Stimulated activated CD4-positive, alpha-beta T cell treated with anti-CD3 and anti-CD28 coated beads, Interleukin-15, amount 100 ng/mL, for 1 hour (primary cell): ENCODE measurements at places on chromosomes 7 and 10.

DNA sequence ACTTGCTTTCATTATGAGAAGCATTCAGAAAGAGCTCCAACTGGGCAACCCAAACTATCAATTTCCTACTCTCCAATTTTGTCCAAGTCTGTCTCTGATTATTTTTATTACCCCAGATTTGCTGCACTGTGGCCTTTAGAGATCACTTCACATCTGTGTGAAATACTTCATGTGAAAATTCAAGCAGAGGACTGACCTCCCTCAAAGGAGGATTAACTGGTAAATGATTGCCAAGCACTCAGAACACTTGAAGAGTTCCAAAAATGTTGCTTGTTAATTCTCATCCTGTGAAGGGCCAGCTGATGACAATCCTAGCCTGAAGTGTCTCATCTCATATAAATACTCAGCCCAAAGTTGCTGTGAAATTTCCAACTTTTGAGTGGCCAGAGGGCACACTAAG is 182.8 kb upstream of the DGKB start:
- no peak for DNase-seq

- DNase-seq = no peak
Observed at GRCh38 chr10:103198648-103199047, 5.6 kb upstream of the NT5C2 start.

DNA sequence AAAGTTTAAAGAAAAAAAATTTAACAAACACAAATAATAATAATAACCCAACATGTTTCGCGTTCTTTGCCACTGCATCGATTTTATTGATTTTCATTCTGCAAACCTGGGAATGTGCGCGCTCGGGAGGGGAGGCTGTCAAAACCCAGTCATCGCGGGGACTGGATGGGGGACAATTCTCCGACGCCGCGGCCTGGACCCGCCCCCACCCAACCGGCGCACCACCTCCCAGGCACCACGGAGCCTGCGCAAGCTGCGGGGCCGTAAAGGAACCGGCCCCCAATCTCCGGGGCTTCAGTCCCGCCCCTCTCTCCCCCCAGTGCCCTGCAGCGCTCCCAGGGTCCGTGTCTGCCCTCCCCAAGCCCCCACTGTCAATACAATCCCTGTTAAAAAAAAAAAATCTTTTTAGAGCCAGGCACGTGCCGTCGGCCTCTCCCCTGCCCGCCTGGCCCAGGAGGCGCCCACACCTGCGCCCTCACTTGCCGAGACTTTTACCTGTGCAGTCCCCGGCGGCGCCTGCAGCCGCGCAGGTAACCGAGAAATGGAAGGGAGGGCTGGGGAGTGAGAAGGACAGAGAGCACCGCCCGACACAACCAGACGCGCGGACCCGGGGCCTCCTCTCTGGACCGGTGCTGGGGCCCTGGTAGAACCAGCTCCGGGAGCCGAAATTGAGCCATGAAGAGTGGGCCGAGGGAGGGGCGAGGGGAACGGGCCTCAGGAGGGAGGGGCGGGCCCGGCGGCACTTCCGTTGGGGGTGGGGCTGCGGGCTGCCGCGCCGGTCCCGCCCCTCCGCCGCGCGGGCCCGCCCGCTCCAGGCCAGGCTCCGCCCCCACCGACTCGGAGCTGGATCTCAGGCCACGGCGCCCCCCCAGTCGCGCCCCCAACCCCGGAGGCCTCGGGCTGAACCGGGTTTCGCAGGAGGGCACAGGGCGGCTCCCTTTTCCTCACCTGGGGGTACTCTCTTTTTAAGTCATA is 7.6 kb upstream of the ZNF503 start:
- DNase-seq = no peak

DNA sequence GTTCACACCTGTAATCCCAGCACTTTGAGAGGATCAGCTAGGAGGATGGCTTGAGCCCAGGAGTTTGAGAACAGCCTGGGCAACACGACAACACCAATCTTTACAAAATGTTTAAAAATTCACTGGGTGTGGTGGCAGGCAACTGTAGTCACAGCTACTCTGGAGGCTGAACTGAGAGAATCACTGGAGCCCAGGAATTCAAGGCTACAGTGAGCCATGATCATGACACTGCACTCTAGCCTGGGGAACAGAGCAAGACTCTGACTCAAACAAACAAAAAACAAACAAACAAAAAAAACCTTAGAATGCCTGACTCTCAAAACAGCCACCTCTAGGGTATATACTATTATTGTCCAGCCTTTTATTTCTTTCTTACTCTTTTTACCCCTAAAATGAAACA is 56.5 kb upstream of the PAPSS2 start:
- DNase-seq = no peak
